ENCODE measurements at places on chromosomes 13 and 19. TPM values are rescaled to one million over a fixed set of nuclear protein-coding genes. Genes with fewer than 3 reads are reported as not detected.

The ACOD1 gene
- total RNA-seq = not detected

The CALR3 gene
- total RNA-seq = not detected

The MEGF8 gene
- total RNA-seq = 54.4 TPM

The CEACAM4 gene
- not detected for total RNA-seq

The DPF1 gene
- 2.4 TPM for total RNA-seq

The POSTN gene
- total RNA-seq = 5,433 TPM

The C19orf81 gene
- total RNA-seq = 4.3 TPM

The WTIP gene
- 41.6 TPM for total RNA-seq

The RNF225 gene
- not detected for total RNA-seq

The ZNF528 gene
- total RNA-seq = 3.2 TPM

The FGF14 gene
- total RNA-seq = 0.05 TPM

The DENND1C gene
- not detected for total RNA-seq

The MAST3 gene
- total RNA-seq = 10.1 TPM

The SHISA2 gene
- total RNA-seq = 113 TPM

The ATXN8OS gene
- not detected for total RNA-seq

The TOMM40 gene
- 39.0 TPM for total RNA-seq

The MRPL57 gene
- 13.9 TPM for total RNA-seq

The ZNF471 gene
- total RNA-seq = 0.02 TPM

The FCER2 gene
- not detected for total RNA-seq

The CGB8 gene
- 3.1 TPM for total RNA-seq
